Testis (tissue), 5 donors: ENCODE measurements at places on chromosomes 11 and 22.

- no peaks in the 10 kb centered on the region for H3K27me3 ChIP-seq
- no peak overlapping the region for H3K4me3 ChIP-seq
- no peaks in the 10 kb centered on the region for H3K4me1 ChIP-seq
Observed at GRCh38 chr11:133842053-133842452, 3.3 kb downstream of the SPATA19 start.

DNA sequence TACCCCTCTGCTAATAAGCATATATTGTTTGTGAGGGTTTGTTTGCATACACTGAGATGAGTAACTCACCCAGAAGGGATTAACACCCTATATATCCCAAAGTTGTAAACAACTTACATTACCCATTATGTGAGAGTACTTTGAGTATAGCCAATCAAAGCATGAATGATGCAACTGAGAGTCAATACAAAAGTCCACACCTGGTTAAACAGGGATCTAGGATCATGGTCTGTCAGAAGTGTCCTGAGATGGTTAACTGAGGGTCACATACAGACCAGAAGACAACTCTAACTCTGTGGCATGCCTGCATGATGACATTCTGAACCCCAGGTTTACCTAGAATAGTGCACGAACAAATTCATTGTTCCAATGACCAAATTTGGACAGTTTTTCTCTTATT, 17.4 kb upstream of the OR10A5 start:
- no peaks in the 10 kb centered on the region for H3K4me1 ChIP-seq
- no peaks in the 10 kb centered on the region for H3K27me3 ChIP-seq
- no peaks in the 10 kb centered on the region for H3K36me3 ChIP-seq
- no peak overlapping the region for H3K27ac ChIP-seq

DNA sequence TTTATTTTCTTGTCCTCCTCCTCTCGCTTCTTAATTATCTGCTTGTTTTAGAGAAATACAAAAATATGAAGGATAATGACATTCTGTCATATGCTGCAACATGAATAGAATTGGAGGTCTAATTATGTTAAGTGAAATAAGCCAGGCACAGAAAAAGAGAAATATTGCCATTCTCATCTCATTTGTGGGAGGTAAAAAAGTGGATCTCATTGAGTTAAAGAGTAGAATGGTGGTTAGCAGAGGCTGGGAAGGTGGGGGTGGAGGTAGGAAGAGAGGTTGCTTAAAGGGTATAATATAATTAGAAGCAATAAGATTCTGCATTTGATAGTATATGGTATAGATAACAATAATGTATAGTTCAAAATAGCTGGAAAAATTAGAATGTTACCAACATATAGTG, 231.3 kb downstream of the JRKL start:
- H3K4me3 ChIP-seq, result no peak overlapping the region
- no peak for DNase-seq
- H3K27ac ChIP-seq, result no peak overlapping the region

DNA sequence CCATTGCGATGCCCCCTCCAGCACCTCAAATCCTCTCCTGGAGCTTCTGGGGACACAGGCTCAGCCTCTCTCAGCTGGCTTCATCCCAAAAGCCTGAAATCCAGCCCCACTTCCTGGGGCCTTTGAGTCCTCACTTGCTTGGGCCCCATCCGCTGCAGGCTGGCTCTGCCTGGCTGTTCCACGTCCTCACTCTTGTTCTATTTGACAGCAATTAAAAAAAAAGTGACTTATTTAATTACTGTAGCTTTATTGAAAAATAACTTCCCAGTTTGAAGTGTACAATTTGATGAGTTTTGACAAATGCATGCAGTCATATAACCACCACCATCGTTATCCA, 27.2 kb downstream of the PARVG start:
- no peak for DNase-seq
- no peaks in the 10 kb centered on the region for H3K36me3 ChIP-seq
- H3K27ac ChIP-seq, result no peak overlapping the region
- no peaks in the 10 kb centered on the region for H3K27me3 ChIP-seq

- peaks cover 7% of the 10 kb centered on the region for H3K4me1 ChIP-seq
- no peaks in the 10 kb centered on the region for H3K36me3 ChIP-seq
- no peak overlapping the region for H3K4me3 ChIP-seq
- no peak overlapping the region for H3K27ac ChIP-seq
Observed at GRCh38 chr22:49532869-49533802, 294.5 kb downstream of the BRD1 start.

GRCh38 chr11:48050304-48050703, 69.9 kb downstream of the PTPRJ start:
- no peak overlapping the region for H3K4me3 ChIP-seq
- no peak for DNase-seq
- H3K27ac ChIP-seq, result no peak overlapping the region
- H3K27me3 ChIP-seq, result no peaks in the 10 kb centered on the region
- H3K36me3 ChIP-seq, result no peaks in the 10 kb centered on the region
